ENCODE measurements at places on chromosomes 1 and 21. TPM values are rescaled to one million over a fixed set of nuclear protein-coding genes. Genes with fewer than 3 reads are reported as not detected.

Gene FTCD
- 0.85 TPM for total RNA-seq

DNA sequence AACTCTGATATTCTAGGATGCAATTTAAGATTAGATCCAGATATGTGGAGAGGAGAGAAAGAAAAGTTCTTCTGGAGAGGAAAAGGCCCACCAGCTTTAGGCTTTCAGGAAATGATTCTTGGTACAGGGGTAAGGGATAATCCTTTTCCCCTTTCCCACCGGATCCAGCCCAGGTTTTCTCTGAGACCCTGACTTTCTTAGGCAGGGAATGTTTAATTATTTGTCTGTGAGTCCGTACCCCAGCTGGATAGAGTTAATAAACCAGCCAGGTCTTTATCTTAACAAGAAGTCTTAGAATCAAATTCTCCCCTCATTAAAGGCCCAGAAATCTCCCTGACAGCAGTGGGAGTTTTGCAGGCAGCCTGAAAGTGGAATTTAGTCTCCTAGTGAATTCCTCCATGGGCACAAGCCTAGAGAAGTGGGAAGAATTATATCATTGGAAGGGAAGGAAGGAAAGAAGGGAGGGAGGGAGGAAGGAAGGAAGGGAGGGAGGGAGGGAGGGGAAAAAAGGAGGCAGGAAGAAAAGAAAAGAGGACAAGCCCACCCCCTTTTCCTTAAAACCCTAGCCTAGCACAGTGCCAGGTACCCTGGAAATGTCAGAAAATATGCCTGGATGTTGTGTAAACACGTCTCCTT, 189.0 kb downstream of the PLPP3 start:
- DNase-seq, result no peak
- H3K36me3 ChIP-seq, result no peaks in the 10 kb centered on the region
- H3K4me1 ChIP-seq, result no peaks in the 10 kb centered on the region
- H3K27me3 ChIP-seq, result no peaks in the 10 kb centered on the region
- H3K27ac ChIP-seq, result no peak overlapping the region
- H3K4me3 ChIP-seq, result no peak overlapping the region

DNA sequence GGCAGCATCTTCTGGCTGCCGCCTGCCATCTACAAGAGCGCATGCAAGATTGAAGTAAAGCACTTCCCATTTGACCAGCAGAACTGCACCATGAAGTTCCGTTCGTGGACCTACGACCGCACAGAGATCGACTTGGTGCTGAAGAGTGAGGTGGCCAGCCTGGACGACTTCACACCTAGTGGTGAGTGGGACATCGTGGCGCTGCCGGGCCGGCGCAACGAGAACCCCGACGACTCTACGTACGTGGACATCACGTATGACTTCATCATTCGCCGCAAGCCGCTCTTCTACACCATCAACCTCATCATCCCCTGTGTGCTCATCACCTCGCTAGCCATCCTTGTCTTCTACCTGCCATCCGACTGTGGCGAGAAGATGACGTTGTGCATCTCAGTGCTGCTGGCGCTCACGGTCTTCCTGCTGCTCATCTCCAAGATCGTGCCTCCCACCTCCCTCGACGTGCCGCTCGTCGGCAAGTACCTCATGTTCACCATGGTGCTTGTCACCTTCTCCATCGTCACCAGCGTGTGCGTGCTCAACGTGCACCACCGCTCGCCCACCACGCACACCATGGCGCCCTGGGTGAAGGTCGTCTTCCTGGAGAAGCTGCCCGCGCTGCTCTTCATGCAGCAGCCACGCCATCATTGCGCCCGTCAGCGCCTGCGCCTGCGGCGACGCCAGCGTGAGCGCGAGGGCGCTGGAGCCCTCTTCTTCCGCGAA, 3.8 kb downstream of the CHRNB2 start:
- H3K36me3 ChIP-seq, result no peaks in the 10 kb centered on the region
- no peak for DNase-seq
- no peak overlapping the region for H3K27ac ChIP-seq
- H3K27me3 ChIP-seq, result peaks cover 4% of the 10 kb centered on the region
- no peak overlapping the region for H3K4me3 ChIP-seq

- no peaks in the 10 kb centered on the region for H3K27me3 ChIP-seq
- H3K4me1 ChIP-seq, result no peaks in the 10 kb centered on the region
- H3K36me3 ChIP-seq, result peaks cover 9% of the 10 kb centered on the region
Observed at GRCh38 chr21:32717851-32718316, 9.9 kb downstream of the SYNJ1 start.

GRCh38 chr1:220770245-220770913, 16.3 kb upstream of the MTARC1 start:
- H3K27me3 ChIP-seq, result no peaks in the 10 kb centered on the region
- H3K36me3 ChIP-seq, result peaks cover 38% of the 10 kb centered on the region
- H3K27ac ChIP-seq, result no peak overlapping the region
- H3K4me3 ChIP-seq, result no peak overlapping the region

- no peaks in the 10 kb centered on the region for H3K36me3 ChIP-seq
- no peaks in the 10 kb centered on the region for H3K27me3 ChIP-seq
- no peak for DNase-seq
- no peaks in the 10 kb centered on the region for H3K4me1 ChIP-seq
- H3K27ac ChIP-seq, result no peak overlapping the region
Observed at GRCh38 chr1:89557956-89558355, 33.3 kb downstream of the LRRC8B start.
